CD4-positive, alpha-beta T cell treated with Interleukin-2 at 100 ng/mL for 4 hours (primary cell): ENCODE measurements at places on chromosomes 12 and 14.
A peak's percentile ranks its signal among the peaks of the same experiment; 100 is the strongest.

DNA sequence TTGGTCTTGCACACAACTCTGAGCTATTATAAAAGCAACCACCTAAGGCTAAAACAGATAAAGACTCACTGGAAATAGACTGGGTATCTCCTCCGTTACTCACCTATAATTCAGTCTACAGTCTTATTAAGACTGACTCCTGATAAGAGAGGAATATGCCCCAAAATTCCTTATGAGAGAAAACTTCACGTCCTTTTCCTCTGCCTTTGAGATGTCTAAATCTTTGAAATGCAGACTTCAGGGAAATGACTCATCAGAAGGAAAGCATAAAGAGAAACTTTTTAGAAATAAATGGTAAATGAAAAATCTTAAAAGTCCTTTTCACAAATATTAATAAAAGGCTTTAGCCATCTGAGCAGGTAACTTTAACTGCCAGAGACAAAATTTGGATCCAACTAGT lies 187.5 kb upstream of the RTL1 start:
- DNase-seq, result no peak

DNA sequence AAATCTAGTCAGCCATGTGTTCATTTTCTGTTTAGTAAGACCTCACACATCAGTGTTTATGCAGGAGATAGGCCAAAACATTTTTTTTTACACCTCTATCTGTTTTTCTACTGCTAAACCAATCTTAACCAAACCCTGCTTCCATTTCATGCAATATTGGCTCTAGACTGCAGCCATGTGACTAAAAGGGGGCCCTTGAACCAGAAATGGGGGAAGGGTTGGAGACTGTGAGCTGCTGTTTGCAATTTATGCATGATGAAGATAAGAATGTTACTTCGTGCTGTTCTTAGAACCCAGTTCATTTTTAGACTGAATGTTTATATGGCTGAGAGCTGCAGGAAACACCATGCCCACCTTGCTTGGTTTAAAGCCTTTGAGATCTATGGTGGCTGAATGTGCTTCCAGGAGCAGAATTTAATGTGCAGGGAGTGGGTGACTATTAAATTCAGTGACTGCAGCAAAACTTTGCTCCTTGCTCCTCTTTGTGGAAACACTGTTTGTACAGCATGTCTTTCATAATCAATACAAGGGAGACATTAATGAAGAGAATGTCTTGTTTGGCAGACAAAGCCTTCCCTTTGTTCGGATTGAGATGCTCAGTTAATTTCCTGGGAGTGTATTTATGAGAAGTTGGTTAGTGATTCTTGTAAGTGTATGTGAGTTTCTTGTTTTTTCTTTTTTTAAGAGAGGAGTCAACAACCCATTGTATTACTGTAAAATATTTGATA lies 53.6 kb downstream of the CHST11 start:
- DNase-seq, result peak; percentile 20

GRCh38 chr12:83666690-83667089 lies 980.0 kb downstream of the TMTC2 start:
- no peak for DNase-seq

DNA sequence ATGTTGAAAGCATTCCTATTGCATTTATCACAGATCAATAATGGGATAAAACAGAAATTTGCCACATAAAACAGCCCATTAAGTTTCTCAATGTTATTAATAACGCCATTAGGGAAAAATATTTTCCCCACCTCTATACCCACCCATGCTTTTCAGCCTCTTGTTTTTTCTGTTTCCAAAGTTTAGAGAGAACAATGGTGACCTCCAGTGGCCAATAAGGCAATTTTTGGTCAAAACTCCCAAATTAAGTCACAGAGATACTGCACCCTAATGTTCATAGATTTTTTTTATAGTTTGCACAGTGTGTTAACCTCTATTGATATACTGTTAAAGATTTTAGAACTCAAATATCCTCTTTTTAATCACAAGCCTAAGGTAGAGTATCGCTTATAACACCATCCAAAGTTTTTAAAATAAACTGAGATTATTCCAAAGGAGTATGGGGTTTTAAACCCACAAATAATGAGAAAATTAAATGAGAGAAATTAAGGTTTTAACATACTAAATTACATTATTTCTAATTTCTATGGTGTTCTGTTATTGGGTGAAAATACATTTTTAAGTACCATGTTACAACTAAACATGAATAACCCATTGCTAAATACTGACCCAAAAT lies 184.7 kb upstream of the DCN start:
- no peak for DNase-seq

DNA sequence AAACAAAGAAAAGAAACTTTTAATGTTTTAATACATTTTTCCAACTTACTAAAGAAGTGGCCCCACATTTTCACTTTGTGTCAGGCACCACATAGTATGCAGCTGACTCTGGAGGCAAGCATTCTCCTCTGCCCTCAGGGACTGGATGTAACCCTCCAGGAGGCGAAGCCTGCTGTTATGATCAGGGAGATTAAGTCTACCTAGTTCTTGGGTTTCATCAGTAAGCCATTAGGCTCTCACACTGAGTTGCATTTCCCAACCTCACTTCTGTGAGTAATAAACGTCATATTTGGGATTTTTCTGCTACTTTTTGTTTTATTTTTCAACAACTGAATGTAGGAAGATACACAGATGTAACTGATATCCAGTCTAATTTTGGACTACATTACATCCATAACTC lies 101.2 kb upstream of the LRFN5 start:
- no peak for DNase-seq

DNA sequence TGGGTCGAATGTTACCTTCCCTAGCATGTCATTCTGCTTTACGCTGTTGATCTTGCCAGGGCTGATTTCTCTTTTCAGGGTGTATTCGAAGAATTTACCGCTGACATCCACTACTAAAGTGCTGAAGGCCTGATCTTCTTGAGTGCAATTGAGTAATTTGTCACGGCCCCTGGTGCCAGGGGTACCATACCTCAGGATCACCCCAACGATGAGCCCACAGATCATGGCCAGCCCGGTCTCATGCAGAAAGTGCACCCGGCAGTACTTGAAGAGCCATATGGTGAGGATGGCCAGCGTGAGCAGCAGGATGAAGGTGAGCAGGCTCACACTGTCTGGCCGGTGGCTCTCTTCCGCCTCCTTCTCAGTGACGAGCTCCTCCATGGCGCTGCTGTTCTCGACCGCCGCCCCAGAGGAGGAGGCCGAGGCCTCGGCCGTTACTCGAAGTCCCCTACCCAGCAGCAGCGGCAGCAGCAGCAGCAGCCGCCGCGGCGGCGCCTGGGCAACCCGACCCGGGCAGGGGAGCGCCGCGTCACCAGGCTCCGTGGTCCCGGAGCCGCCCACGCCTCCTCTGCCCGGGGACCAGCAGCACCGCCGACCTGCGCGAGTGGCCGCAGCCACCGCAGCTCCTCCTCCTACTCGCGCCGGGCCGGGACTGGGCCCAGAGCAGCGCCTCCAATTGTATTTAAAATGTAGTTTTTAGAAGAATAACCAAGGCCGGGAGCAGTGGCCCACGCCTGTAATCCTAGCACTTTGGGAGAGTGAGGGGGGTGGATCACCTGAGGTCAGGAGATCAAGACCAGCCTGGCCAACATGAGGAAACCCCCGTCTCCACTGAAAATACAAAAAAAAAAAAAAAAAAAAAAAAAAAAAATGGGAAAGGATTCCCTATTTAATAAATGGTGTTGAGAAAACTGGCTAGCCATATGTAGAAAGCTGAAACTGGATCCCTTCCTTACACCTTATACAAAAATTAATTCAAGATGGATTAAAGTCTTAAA lies 58.5 kb upstream of the TMPO start:
- no peak for DNase-seq
